RWPE1 (cell line): ENCODE measurements at places on chromosomes 3 and 15.

DNA sequence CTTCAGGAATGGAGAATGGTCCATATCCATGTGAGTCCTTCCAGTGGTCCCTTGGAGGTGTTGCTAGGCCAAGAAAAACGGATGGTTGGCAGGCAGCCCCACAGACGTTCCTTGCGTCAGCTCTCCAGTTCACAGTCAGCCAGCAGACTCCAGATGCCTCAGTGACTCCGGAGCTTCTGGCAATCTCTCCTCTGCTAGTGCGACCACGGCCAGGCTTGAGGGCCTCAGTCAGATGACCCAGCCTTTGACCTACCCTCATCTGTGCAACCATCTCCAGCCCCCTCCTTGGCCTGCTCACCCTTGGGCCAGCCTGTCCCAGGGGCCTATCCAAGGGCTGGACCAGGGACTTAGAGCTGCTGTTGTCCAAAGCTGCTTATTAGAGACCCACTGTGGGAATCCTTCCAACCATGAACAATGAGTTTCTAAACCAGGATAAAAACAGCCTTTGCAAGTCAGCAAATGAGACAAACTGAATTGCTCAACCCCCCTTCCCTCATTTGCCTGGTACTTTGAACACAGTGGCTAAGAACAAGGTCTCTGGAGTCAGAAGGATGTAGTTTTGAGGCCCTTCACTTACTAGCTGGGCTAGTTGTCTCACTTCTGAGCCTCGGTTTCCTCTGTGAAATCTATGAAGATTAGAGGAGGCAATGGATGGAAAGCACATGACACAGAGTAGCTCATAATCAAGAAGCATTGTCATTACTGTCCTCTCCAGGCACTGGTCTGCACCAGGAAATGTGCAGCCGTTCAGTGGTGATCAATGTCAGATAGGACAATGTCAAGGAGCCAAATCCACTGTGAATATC lies 44.8 kb downstream of the ANP32A start:
- DNase-seq = no peak

DNA sequence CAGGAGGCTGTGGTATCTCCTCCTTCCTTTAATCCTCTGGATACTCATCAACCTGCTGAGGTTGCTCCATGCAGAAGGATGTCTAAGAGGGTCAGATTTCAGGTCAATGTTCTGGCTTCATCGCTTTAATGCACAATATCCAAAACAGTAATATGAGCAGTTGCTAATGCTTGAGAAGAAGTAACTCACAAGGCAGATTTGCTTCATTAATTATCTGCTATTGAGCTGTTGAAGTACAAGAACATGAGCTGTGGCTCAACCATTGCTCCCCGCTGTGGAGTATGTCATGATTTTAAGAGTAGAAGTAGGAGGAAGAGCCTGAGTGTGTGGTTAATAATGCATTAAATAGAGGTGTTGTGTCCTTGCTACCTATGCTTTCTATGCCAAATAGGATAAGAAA lies 1412.9 kb upstream of the ALCAM start:
- DNase-seq = no peak

- DNase-seq = no peak
Measured at GRCh38 chr15:77036537-77037387, 34.1 kb downstream of the TSPAN3 start.

DNA sequence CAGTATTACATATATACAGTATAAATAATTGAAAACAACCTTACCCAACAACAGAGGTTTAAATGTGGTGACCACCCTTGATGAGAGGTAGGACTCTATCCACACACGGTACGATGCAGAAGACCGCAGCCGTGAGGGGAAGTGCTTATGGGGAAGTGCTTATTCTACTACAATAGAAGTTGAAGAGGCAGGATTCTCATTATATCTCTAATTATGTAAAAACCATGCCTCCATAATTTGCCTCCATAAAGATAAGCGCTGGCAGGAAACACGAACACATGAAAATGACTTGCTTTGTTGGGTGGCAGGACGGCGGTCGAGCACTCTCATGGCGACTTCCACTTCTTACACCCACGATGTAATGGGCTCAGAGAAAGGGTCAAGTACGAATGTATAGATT lies 7.2 kb upstream of the MUC13 start:
- no peak for DNase-seq

GRCh38 chr3:102460579-102460978 lies 25.8 kb downstream of the ZPLD1 start:
- DNase-seq = peak; percentile 45

- DNase-seq = no peak
Measured at GRCh38 chr3:137259701-137260100, 301.9 kb downstream of the IL20RB start.

DNA sequence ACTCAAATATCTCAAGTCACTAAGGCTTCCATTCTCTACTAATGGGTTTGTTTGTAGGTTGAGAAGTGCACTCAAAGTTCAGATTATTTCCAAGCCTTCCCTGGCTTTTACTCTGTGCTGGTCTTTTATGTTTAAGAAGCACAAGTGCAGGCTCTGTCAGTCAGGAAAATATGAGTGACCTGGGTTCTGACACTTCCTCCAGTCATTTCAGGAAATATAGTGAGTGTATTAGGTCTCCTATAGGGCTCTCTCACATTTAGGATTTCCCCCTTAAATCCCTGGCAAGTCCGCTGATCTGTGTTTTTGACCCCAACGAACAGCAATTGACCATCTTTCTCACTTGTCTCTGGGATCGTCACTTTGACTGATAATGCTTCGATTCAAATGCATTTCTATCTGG lies 210.2 kb downstream of the ARPP21 start:
- DNase-seq = no peak

- DNase-seq = no peak
Measured at GRCh38 chr3:123344175-123344906, 104.5 kb downstream of the ADCY5 start.

- DNase-seq = no peak
Measured at GRCh38 chr3:3799173-3800079, at the start of gene LRRN1. LRRN1 (plus strand) TSS chr3:3799431; CDS start chr3:3844642, 45,211 bp downstream.

DNA sequence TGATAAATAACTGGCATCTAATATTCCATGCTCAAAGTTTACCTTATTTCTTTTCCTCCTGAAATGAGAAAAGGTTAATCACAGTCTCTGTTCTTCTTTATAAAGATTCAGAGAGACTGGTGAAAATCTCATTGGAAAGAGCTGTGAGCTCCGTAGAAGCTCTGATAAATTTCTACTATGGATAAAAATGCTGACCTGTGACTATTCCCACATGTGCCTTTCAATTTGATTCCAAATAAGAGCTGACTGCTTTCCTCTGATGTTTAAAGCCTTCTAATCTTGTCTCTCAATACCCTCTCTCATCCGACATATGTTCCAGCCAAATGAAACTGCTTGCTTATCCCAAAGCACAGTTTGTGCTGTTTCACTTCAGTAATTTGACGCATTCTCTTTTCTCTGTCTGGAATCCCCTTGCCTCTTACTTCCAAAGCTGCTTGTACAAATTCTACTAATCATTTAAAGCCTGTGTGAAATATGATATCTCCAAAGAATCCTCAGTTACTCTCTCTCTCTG lies 130.1 kb downstream of the RTP4 start:
- no peak for DNase-seq

- DNase-seq = no peak
Measured at GRCh38 chr15:73391128-73391872, 22.5 kb upstream of the HCN4 start.

DNA sequence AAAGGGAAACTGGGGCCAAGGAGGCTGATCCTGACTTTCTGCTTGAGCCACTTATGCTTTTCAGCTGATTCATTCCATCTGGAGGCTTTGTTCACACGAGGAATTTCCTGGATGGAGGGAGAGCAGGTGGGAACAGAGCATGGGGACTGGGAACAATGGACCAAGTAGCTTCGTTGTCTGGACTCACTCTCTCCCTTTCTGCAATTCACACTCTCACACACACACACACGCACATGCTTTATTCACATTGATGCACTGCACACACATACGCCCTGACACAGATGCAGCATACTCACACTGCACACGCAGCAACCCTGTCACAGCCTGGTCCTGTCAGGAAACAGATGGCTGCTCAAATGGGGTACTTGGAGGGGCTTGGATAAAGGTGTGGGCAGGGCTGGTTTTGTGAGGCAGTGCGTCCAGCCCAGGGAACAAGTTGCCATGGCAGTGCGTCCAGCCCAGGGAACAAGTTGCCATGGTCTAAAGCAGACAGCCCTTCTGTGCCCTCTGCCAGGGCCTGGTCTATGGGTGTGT lies 19.8 kb upstream of the CHCHD6 start:
- DNase-seq = no peak

DNA sequence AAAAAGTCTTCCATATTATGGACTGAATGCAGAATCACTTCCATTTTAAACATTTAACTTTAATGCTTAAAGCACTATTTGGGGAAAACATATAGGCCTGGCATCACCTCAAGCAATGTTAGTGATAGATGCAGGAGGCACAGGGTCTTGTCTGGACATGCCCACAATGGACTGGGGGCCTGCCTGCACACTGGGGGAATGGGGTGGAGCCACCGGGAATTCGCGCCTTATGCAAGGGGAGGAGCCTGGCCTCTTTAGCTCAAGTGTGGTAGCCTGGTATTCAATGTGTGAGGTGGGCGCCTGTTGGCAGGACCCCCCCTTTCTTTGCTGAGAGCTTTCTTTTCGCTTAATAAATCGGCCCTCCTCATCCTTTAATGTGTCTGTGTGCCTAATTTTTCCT lies 29.9 kb downstream of the ACKR4 start:
- DNase-seq = no peak

DNA sequence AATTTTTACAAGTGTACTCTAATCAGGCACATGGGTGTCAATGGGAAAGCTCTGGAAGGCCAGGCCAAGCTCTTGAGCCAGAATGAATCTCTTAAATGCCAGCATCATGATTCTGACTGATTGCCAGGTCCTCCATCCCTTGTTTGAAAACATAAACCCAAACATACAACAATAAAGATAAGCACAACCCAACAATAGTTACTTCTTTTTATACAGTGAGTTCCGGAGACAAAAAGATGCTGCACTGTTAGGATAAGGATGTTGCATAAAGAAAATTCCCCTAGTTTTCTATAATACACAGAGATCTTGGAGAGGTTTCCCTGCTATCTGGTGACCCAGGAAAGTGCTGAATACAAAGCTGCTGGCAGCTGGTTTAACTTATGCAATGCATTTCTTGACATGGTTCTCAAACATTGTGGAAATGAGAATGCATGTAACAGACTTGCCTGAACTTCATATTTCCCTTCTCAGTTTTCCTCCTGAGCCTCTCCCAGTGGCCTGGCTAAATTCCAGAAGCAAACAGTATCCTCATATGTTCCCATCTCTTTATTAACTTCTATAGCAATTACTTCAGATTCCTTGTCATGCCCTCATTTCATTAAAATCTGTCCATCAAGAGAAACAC lies 180.1 kb upstream of the PRICKLE2 start:
- no peak for DNase-seq

DNA sequence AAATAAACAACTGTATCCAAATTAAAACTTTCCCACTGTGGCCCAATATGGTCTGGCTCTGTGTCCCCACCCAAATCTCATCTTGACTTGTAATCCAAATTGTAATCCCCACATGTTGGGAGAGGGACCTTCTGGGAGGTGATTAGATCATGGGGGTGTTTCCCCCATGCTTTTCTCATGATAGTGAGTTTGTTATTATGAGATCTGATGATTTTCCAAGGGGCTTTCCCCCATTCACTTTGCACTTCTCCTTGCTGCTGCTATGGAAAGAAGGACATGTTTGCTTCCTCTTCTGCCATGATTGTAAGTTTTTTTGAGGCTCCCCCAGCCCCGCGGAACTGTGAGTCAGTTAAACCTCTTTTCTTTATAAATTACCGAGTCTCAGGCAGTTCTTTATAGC lies 55.0 kb downstream of the MINDY4B start:
- DNase-seq = no peak

GRCh38 chr15:67035886-67036285 lies 29.5 kb upstream of the SMAD3 start:
- DNase-seq = no peak

GRCh38 chr15:54990793-54991192 lies 205.9 kb downstream of the RSL24D1 start:
- DNase-seq = no peak

DNA sequence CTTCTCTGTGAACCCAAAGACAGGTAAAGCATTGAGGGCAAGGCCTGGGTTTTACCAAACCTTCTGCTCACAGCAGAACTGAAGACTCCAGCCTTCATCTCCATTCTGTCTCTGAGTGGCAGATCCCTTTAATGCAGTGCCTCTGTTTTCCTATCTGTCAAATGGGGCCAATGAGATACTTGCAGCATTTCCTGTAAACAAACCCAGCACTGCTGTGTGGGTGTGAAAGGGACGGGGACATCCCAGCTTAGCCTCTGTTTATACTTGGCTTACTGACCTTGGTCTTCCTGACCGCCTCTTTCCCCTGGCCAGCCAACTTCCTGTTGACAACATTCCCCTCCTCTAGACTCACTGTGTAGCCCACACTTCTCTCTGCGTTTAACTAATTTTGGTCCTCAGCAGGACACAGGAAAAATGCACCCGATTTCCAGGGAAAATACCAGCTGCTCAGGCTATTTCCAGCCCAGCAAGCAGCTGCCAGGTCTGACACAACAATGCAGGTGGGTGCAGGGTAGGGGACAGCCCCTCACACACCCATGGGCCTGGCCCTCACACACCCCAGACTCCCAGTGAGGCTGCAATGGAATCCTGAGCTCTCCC lies 105.9 kb upstream of the HERC1 start:
- no peak for DNase-seq

DNA sequence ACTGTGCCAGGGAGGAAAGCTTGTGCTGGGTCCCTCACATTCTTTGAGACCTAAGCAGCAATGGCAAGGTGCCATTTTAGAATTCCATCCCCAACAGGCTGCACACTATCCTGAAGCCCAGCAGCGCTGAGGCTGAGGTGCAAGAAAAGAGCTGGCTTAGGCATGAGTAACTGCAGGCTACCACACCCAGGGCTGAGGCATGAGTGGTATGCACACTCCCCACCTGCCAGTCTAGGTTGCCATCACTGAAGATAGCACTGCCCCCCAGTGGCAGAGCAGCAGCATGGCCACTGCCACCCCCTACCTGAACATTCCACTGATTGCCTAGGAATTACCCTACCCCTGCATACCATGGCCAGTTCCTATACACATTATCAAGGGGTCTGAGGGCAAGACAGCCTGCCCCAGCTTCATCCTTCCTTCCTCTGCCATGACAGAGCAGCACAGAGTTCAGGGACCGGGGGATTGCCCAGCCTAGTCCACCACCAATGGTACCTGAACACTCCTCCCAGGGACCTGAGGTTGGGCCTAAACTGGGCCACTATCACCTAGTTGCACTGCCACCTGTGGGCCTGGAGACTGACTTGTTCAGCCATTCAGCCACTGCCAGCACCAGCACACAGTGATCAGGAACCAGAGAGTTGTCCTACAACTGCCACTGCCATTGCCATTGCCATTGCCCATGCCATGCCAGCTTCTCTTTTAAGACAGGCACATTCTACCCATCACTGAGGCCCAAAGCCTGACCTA lies 129.8 kb downstream of the SATB1 start:
- peak; percentile 81 for DNase-seq
